ENCODE measurements at places on chromosomes 1 and 21.

DNA sequence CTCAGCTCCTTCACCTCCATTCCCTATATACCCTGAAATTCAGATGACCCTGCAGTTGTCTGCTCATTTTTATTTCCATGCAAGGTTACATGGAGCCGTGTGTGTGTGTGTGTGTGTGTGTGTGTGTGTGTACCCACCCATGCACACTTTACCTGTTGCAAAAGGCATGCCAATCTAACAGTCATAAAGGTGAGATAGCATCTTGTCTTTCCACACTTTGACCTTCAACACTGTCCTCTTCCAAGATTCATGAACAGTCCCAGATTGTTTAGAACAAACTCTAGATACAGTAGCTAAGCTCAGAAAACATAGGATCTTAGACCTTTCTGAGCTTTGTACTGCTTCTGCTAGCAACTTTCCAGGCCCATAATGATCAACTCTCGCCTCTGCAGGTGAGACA is 9.5 kb downstream of the LRRN2 start:
- DNase-seq: no peak

DNA sequence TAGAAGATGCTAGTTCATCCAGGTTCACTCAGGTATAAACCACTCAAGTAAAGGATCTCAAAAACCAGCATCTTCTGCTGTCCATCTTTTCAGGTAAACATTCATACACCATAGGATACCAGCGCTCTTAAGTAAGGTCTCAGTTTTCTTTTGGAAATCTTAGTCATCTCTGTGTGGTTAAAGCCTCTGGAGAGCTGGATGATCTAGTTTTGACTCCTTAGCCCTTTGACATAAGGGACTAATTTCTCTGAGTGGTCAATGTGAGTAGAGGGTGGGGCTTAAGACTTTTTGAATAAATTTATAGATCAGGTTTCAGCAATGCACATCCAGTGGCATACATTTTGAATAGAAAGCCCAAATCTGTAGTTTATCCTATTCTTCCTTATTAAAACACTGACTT is 92.3 kb downstream of the CTH start:
- DNase-seq: no peak

GRCh38 chr1:57986432-57986831 is 560.1 kb downstream of the OMA1 start:
- no peak for DNase-seq

DNA sequence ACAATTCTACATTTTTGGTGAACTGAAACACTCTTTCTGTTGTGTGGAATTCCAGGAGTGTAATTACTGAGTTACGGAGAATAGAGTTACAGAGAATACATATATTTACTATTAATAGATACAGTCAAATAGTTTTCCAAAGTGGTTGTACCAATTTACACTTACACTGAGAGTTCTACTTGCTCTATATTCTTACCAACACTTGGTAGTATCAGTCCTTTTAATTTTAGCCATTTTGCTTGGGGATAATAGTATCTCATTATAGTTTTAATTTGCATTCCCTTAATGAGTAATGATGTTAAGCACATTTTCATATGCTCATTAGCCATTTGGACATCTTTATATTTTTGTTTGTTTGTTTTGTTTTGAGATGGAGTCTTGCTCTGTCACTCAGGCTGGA is 28.9 kb downstream of the AGO4 start:
- no peak for DNase-seq

DNA sequence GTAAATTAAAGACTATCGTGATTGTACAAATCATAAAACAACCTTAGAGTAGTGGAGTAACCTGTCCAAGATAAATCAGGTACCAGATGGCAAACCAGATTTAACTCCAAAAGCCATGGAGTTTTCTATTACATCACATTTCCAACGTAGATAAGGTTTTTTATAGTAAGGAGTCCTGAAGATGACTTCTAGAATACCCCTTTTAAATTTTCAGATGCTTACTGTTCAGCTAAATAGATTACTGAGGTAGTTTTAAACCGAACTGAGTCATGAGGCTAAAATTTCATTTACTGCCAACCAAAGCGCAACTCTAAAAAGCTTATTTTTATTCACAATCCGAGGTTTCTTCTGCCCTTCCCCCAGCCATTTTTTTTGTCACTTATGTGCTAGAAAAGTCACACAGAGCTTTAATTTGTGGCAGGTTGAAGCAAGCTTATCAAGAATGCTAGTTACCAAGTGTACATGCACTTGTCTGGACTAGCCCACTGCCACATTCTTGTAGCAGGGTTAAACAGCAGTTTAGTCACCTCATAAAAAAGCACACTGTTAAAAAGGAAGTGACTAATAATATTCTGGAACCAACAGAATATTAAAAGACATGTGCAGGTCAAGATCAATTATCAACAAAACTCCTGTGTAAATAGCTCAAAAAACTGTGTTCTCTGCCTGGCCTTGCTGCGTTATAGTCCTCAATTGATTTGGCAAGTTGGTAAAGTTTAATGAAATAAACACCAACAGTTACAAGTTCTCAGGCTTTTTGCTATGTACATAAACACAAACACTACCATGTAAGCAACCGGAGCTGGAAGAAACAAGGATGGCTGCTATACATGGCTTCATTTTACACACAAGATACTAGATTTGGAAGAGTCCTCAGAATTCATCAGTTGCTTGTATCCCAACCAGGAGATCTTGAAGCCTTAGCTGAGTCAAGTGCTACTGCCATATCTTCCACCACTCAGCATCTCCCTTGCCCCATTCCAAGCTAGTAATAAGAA is 180.3 kb upstream of the DMRTA2 start:
- no peak for DNase-seq

GRCh38 chr1:154582885-154583284 is 15.3 kb downstream of the CHRNB2 start:
- no peak for DNase-seq

GRCh38 chr1:92975551-92976232 is 14.4 kb upstream of the DIPK1A start:
- no peak for DNase-seq

DNA sequence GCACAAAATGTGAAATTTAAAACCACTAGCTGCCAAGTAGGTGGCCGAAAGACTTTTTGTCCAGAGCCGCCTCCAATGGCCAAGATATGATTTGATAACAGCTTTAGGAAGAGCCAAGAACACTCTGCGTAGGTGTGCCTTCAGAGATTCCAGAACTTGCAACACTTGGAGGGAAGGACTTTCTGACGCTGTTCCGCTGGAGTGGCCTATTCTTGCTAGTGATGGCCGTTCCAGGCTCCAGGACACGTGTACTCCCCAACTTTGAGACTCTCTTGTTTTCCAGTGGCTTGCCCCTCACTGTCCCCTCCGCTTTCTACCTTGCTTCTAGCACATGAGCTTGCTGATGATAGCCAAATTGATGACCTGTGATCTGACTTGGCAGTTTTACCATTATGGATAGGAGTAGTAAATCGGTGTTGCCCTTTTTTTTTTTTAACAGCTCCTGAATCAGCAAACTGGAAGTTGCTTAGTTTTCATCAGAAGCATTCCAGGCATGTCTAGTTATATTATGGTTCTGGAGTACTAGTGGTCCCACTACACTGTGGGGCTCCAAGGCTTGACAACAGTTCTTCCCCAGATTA is 1.0 kb downstream of the PRDX6 start:
- DNase-seq: no peak

- peak; percentile 88 for DNase-seq
These were observed 162.7 kb upstream of the COL6A1 start for GRCh38 chr21:45818904-45819285.

DNA sequence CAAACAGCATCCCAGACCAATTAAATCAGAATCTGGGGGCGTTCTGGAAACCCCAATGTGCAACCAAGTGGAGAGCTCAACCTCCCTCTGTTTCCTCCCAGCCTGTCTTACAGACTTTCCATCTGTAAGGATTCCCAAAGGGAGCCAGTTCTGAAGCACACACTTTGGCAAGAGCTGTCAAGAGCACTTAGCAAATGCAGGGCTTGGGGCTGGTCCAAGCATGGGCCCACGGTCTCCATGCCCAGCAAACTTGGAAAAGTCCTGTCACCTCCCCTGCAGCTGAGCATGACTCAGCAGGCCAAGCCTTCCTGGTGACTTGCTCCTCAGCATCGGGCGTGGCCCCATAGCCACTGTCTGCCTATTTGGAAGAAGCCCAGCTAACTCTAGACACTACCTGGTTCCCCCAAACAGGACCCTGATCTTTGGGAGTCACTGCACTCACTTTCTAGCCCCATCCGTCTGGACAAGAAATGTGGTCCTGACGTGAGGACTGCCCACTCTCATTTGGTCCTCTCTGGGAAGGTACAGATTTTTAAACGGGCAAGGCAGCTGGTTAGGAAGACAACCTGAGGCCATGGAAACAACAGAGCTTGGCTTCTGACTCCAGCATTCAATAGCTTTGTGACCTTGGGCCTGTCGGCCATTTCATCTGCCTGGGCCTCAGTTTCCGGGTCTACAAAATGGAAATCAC is 16.9 kb downstream of the SLC2A1 start:
- DNase-seq: peak; percentile 43

DNA sequence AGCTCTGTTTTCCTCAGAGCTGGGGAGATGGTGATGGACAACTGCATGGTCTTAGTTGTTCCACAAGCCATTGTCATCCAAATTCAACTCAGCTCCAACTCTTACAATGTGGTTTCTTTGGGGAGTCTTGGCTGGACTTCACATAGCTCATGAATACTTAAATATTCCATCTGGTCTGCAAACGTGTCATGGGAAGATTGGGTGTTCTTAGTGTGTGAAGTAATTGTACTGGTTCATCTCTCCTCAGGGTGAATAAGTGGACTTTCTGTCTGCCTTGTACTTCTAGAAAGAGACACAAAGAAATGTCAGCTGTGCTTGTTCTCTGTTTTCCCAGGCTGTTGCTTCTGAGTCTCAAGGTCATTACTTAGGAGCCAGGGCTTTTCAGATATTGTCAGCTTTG is 106.6 kb downstream of the VPS13D start:
- no peak for DNase-seq

- no peak for DNase-seq
These were observed 119.4 kb downstream of the AKT3 start for GRCh38 chr1:243730487-243731150.

DNA sequence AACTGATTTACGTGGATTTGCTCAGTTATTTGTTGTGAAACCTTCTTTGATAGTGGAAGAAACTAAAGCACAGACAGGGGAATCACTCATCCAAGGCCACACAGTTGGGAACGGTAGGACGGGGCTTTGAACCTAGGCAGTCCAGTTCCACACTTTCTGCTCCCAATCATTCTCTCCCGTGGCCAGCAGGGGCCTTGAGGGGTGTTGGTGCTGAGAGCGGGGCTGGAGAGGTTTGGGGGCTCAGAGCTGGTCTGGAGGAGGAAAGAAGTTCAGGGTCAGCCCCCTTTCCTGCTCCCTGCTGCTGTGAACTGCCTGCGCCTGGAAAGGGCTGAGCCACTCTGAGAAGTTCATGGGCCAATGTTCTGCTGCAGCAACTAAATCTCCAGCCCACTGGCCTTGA is 31.4 kb upstream of the ACTL8 start:
- DNase-seq: no peak

GRCh38 chr1:234943836-234944402 is 184.7 kb downstream of the TOMM20 start:
- no peak for DNase-seq

DNA sequence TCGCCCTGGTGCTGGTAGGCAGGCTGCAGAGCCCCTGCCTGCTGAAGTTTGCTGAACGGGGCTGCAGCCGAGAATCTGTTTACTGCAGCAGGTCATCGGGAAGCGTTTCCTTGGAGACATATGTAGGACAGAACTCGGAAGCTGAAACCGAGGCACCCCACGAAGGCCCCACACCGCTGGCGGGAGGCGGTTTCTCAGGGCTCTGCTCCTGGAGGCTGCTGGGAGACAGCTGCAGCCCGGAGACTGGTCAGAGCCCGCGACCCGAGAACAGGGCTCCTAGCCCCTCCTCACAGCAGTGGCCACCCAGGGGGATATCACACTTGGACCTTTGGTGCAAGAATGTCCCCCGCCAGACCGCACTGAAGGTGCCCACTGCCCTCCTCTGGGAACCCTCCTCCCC is 12.7 kb upstream of the PLCH2 start:
- DNase-seq: no peak

GRCh38 chr1:27522432-27523336 is 32.7 kb upstream of the WASF2 start:
- peak; percentile 75 for DNase-seq

- DNase-seq: no peak
These were observed 22.4 kb upstream of the NTPCR start for GRCh38 chr1:232927830-232928505.

GRCh38 chr1:42852608-42852980 is 6.2 kb downstream of the ZNF691 start:
- no peak for DNase-seq

DNA sequence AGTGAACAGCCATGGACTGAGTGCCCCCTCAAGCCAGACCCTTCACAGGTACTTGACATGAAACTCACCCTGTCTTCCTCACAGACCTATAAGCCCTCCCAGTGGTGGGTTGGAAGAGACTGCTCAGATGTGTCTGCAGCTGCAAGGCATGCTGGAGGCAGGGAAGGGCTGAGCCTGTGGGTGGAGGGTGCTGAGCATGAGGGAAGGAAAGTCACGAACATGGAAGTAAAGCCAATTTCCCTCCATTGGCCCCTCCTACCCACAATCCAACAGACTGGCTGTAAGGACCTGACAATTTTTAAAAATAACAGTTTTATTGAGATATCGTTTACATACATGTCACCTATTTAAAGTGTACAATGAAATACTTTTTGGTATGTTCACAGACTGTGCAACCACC is 44.1 kb downstream of the RCSD1 start:
- DNase-seq: no peak

- DNase-seq: no peak
These were observed 183.6 kb downstream of the TTLL7 start for GRCh38 chr1:83815330-83815729.

GRCh38 chr1:20223106-20223505 is 36.8 kb upstream of the PLA2G2C start:
- no peak for DNase-seq

DNA sequence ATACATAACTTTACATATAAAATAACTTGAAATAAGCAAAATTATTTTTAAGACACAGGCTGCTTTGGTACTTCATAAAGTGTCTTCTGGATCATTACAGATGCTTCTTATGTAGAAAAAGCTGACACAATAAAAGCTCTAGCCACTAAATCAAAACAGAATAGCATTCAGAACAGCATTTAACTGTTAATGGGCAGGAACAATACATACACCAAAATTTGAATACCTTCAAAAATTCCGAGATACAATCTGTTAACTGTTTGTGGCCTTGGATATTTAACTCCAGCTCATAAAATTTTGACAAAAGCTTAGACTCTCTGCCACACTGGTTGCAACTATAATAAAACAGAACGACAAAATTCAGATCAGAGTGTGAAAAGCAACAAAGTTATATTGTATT is 31.7 kb downstream of the USP48 start:
- no peak for DNase-seq

DNA sequence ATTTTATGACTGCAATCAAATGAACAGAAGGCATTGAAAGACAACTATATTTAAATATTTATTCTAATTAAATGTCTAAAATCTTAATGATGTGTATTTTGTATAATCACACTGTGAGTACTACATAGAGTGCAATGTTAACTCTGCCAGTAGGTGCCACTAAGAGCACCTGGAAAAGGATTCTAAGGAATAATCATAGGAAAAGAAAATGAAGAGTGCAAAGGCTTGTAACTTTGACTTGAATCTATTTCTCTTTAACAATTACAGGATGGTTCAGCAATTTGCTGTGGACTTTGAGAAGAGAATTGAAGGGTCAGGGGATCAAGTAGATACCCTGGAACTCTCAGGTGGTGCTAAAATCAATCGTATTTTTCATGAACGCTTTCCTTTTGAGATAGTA is 200.4 kb downstream of the DNM3 start:
- no peak for DNase-seq

Measured in stimulated activated naive CD8-positive, alpha-beta T cell treated with anti-CD3 and anti-CD28 coated beads, Interleukin-15, Interleukin-2, amounts not matched to agents 100 U/mL and 50 U/mL, for 24 hours (primary cell).